ENCODE measurements at places on chromosomes 2 and 18.

GRCh38 chr18:79258447-79258846, 137.3 kb upstream of the NFATC1 start:
- DNase-seq: no peak

DNA sequence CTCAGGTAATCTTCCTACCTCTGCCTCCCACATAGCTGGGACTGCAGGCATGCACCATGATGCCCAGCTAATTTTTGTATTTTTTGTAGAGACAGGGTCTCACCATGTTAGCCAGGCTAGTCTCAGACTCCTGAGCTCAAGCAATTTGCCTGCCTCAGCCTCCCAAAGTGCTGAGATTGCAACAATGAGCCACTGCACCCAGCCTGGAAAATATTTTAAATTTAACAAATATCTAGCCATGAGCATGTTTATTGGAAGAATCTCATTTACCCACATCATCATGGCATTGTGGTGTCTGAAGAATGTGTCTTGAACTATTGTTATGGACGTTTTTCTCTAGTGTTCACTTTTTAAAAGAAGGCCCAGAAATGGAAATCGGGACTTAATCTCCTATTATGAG, 231.8 kb downstream of the MBD5 start:
- DNase-seq: no peak

- DNase-seq: no peak
These were observed 137.3 kb upstream of the PID1 start for GRCh38 chr2:229408356-229408755.

DNA sequence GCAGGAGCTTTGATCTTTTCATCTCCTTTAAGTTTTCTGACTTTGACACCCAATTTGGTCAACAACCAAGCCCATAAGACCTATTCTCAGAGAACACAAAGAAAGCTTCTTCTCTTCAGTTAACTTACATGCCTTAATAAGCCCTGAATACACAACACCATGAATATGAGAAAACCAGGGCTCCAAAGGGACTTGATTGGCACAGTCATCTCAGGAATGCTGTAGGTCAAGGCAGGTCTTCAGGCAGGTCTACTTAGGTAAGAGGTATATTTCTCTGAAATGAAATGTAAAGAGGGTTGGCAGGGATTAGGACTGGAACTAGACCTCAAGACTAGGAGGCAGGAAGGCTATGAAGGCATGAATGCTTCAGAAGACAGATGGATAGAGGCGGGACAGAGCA, 24.4 kb upstream of the EIF2AK3 start:
- no peak for DNase-seq

GRCh38 chr2:9139491-9140443, 66.8 kb upstream of the ASAP2 start:
- peak; percentile 77 for DNase-seq

DNA sequence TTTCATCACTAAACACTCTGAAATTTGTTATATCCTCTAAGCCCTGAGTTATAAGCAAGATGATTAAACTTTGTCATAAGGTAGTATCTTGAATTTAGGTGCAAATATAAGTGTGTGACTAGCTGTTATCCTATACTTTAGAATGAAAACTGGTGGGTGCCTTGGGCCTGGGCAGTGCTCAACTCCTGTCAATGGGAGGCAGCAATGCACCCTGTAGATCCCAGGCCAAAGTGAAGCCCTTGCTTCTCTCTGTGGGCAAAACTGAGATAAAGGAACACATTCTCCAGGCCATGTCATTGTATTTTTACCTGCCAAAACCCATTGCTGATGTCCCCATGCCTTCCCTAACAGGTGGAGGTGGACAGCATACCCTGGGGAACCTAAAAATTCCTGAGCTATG, 525.2 kb downstream of the TNS1 start:
- DNase-seq: no peak

GRCh38 chr2:126449677-126450076, 206.3 kb upstream of the GYPC start:
- DNase-seq: no peak

DNA sequence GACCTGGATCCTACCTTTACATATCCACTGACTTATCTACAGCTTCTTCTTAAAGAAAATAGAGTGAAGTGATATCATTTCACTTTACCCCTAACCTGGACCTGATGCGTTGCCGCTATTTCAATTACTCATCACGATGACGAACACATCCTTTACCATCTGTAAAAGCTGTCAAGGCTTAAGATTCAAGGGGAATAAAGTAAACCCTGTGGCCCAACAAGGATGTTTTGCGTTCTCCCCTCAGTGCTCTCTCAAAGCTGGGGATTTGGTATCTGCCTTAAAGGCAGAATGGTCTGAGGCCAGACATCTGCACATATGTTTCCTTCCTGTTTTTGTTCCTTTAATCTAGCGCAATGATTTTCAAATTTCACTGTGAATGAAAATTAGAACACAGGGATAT, 100.1 kb upstream of the KLF7 start:
- no peak for DNase-seq

GRCh38 chr18:38006541-38006940, 440.9 kb upstream of the CELF4 start:
- no peak for DNase-seq

GRCh38 chr2:160566717-160567116, 73.1 kb upstream of the RBMS1 start:
- no peak for DNase-seq

GRCh38 chr2:240400371-240401161, 34.9 kb upstream of the GPC1 start:
- no peak for DNase-seq

- DNase-seq: no peak
These were observed 73.0 kb upstream of the CYRIA start for GRCh38 chr2:16738361-16739225.

DNA sequence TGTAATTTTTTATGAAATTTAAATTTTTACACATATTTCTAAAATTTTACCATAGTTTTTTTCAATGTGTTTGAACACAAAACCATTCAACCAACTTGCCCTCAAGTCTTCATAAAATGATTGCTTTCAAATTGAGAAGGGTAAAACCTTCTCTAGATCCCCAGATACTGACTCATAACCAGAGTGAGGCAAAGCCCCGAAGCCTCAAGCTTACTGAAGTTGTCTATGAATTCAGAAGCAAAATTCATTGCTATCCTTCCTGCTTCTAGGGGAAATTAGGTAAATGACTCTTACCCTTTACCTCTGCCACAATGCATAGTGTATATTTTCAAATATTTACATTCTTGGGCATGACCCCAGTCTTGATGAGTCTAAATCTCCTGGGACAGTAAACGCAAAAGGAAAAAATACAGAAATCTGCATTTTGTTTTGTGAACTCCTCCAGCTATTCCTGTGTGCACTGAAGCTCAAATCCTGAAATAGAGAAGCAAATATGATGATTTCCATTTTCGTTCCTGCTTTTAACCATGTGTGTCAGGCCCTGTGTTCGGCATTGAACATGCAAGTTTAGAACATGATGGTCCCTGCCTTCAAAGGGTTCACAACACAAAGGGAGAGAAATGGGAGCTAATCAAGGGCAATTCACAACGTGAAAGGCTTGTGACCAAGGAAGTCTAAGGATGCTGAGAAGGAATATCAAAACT, 246.3 kb downstream of the SUCLG1 start:
- DNase-seq: peak; percentile 53

- DNase-seq: peak; percentile 54
These were observed 3.1 kb upstream of the MOB1A start for GRCh38 chr2:74181739-74182138.

GRCh38 chr2:149735237-149735958, 147.8 kb upstream of the MMADHC start:
- no peak for DNase-seq

DNA sequence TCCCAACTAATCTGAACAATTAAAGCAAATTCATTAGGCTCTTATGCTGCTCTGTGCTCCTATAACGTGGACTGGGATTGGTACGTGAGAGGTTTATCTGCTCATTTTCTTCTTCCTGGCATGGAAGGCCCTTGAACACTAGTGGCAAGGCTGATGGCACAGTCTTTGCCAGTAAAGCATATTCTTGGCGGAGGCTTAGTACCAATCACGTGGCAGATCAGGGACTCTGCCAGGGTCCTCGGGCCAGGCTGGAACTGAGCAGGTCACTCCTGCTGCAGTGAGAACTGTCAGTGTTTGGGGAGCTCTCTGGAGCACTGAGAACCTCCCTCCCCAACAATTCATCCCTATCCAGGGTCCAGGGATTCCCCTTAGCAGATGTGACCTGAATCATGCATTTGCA, 3.7 kb upstream of the ALPK2 start:
- no peak for DNase-seq

- DNase-seq: no peak
These were observed 14.5 kb downstream of the KCNS3 start for GRCh38 chr2:17892770-17893534.

DNA sequence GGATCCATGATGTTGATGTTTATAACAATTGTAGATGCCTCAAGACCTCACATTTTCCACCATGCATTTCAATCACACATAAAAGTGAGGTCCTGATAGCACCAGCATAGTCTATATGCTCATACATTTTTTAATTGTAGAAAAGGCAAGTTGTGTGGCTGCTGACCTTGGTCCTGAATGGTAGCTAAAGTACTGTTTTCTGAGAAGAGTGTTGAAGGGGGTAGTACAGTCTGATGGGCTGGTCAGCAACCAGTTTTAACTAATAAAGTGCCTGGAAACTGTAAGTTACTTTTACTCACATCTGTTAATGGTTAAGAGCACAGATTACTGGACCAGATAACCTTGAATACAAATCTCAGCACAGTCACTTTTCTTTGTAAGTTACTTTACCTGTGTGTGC, 15.9 kb downstream of the ZNF638 start:
- DNase-seq: no peak

DNA sequence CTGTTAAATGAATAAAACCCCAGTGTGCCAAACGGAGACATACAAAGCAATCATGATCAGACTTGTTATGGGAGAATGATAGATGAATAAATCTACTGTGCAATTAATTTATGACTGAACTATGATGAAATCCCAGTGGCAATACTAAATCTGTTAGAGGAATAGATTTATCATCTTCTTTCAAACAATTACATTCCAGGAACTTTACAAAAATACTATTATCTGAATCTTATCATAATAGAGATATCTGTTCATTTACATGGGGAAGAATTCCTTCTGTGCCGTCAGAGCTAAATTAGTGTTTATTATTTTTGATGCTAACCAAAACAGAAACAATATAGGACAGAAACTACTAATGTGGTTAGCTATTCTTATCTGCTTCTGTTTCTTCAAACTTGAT, 208.5 kb downstream of the CAMKMT start:
- no peak for DNase-seq

DNA sequence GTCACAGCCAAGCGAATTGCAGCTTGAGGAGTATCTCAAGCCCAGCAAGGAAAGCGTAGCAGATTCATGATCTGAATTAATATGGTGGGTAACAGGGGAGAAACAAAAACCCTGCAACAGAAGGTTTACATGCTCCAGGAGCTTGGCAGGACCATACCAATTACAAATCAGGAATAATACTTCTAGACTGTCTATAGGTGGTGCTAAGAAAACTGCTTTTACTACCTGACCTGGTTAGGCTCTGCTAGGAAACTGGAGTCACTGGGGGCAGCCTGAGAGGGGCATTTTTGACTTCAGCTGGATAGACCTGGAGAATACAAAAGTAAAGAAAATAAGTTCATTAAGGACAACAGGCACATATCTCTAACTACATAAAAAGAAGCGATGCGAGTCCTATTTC, 24.6 kb upstream of the SPOPL start:
- no peak for DNase-seq

DNA sequence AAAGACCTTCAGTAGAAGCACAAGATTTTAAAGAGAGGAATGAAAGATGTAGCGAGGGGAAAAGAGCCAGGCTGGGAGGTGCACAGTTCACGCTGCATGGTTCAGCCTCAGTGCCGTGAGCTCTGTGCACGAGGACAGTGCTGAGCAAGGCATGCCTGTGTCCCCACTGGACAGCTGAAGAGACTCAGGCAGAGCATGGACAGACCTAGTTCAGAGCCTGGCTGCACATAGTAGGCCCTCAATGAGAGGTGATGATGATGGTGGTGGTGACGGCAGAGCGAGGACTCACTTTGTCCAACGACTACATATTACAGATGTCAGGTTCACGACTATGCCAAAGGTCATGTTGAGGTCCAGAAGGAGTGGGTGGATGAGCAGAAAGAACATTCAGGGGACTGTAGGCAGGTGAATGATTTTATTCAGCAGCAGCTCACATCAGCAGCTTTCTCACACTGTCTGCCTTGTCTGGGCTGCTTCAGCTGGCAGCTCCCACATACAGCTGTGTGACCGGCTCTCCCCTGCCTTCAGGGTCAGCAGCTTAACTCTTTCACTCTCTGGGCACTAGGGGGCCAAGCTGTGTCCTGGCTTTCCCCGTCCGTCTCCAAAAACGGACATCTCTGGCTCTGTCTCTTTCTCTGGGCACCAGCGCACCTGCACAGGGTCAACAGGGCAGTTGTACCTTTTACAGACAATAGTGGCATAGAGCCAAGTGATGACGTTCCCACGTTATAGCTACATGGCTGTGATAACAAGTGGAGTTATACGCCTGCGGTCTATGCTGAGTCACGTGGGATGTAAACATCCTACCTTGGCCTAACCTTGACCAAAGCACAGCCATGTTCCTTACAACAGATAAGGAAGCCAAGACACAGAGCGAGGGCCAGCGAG, 128.8 kb upstream of the MSH6 start:
- DNase-seq: no peak

DNA sequence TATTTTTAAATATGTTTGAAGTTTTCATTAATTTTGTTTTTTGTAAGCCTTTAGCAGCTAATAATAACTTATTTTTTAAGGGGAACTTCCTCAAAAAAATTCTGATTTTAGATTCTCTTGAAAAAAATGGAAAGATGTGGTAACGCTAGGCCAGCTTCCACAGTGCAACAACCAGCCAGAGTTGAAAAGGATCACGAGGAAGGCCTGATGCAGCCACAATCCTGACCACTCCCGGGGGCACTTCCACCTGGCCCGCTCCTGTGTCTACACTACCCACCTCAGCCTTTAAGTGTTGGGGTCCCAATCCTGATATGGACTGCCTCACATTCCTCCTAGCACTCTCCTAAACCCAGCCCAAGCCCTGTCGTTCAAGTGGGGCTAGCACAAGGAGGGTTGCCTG, 101.1 kb downstream of the TMEM17 start:
- no peak for DNase-seq

DNA sequence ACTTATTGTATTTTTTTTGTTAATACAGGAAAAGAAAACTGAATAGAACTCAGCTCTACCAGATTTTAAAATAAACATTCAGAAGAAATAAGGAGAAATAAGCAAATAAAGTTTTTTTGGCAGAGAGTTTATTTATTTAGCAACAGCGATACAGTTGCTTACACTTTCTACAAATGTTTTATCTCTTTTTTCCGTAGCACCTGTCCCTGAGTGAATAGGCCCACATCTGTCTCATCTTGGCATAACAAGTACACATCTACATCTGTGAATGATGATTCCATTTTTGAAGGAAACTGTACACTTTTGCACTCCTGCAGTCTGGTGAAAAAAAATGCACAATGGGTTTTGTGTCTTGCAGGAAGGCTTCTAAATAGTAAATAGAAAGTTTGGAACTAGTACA, 783.6 kb upstream of the ZEB2 start:
- DNase-seq: no peak

- DNase-seq: no peak
These were observed 71.5 kb upstream of the CTDP1 start for GRCh38 chr18:79608069-79608468.

GRCh38 chr18:4276953-4277585, 178.0 kb downstream of the DLGAP1 start:
- peak; percentile 4 for DNase-seq
